ENCODE measurements at places on chromosomes 12 and 14.

GRCh38 chr14:57833323-57833722 lies 32.6 kb downstream of the SLC35F4 start:
- DNase-seq = no peak

DNA sequence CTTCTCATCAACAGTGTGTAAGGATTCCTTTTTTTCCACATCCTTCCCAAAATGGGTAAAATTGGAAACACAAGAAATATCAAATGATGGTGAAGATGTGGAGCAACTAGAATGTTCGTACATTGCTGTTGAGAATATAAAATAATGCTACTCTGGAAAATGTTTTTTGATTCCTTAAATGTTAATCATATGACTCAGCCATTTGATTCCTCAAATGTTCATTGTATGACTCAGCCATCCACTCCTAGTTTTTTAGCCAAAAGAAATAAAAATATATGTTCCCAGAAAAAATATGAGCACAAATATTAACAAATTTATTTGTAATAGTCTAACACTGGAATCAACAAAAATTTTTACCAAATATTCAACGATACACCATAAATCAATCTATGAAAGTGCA lies 1108.6 kb downstream of the LRFN5 start:
- no peak for DNase-seq

GRCh38 chr12:99224237-99224636 lies 423.3 kb upstream of the GARIN6 start:
- no peak for DNase-seq

- DNase-seq = no peak
Measured at GRCh38 chr14:34971381-34971780, 11.4 kb upstream of the SRP54 start.

DNA sequence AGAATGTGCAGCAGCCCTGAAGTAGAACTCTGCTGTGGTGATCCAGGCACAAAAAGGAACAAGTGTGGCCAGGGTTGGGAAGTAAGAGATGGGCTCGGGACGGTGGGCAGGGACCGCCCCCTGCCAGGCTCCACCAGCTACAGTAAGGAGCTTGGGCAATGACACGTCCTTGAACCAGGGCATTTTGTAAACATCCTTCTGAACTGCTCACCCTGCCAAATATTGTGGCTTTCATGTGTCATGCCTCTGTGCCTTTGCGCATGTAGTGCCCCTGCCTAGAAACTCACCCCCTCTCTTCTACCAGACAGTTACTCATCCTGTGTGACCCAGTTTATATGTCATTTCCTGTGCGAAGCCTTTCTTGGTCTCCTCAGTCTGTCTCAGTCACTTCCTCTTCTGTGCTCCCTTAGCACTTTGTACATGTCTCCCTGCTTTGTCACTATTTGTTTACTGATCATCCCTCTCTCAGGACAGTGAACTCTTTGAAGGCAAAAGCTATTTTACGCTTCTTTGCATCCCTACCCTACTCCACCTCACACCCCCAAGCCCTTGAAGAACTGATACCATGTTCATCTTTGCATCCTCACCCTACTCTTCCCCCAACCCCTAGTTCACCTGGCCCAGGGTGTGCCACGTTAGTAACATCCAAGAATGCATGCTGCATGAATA lies 108.9 kb upstream of the PLEKHG7 start:
- no peak for DNase-seq

DNA sequence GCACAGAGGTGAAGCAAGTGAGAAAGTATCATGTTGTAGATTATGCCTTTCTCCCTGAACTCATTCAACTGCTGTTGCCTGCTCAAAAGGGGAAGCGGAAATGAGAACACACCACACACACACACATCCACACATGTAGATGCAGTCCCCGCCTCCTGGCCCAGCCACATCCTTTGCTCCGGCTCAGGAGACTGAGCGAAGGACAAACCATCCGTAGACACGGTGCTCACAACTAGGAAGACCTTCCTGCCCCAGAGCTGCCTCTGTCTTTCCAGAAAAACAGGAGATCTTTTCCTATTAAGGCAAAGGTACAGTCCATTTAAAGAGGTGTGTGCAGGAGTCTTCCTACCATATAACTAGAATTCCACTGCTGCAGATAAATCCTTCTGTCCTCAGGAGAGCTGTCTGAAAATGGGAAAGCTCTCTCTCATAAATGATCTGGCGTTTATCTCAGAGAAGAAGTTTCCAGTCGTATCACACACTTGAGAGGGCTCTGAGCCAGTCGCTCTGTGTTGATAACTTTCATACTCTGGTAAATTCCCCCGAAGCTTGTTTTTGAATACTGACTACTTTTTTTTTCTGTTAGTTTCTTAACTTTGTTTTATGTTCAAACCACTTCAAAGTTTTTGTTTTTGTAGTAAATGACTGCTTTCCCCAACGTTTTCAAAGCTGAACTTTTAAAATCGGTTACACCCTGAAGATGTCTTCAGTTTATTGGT lies at the start of gene TESPA1:
TESPA1 (minus strand) TSS at position 105 of the 719 bp plus-strand sequence. CDS start 10,200 bp downstream, outside the sequence.
- DNase-seq = no peak

GRCh38 chr14:97097296-97097695 lies 300.1 kb downstream of the VRK1 start:
- no peak for DNase-seq

DNA sequence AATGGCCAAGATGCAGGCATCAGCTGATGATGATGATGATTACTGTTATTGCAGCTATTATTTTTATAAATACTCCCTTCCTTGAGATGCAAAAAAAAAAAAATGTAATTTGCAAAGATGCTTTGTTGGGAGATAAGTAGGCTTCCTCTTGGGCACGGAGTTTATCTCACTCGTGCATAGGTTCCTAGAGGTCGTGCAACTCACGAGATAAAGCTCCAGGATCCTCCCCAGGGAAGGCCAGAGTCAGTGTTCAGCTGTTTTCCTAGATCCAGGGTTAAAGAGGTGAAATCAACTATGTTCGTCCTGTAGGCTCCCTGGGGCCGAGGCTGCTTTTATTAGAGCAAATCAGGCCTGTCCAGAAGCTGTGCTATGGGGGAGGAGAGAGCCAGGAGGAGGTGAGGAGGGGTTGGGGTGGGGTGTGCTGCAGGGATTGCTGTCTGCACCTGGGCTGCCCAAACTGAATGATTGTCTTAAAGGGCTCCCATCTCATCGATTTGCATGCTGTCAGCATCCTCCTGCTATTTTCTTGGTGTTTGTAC lies 270.3 kb downstream of the NRXN3 start:
- no peak for DNase-seq

- DNase-seq = no peak
Measured at GRCh38 chr14:23605931-23606585, 27.5 kb upstream of the JPH4 start.

GRCh38 chr14:32813401-32813800 lies 125.3 kb upstream of the NPAS3 start:
- DNase-seq = no peak

DNA sequence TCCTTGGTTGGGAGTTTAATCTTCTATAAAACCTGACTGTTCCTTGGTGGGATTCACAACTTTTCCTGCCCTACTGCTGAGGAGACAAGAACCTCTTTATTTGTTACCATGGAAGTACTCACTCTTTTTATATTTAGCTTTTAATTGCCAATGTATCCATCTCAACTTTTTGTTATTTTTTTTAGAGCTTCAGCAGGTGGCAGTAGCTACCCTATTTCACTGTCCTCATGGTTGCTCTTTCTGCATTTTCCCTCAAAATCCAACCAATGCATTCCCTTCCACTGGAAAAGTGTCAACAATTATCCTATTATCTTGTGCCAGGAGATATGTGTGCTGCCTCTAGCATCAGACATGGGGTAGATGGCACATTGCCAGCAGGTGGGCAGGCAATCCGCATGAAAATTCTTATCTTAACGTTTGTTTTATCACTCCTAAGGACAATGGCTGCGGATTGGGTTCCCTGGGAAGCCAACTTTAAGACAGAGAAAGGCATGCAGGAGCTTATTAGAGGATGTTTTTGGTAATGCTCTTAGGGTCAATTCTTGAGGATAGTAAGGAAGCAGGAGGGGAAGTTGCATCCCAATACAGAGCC lies 406.4 kb downstream of the SNAPC1 start:
- no peak for DNase-seq

- DNase-seq = no peak
Measured at GRCh38 chr12:105206686-105207374, 29.1 kb downstream of the APPL2 start.

DNA sequence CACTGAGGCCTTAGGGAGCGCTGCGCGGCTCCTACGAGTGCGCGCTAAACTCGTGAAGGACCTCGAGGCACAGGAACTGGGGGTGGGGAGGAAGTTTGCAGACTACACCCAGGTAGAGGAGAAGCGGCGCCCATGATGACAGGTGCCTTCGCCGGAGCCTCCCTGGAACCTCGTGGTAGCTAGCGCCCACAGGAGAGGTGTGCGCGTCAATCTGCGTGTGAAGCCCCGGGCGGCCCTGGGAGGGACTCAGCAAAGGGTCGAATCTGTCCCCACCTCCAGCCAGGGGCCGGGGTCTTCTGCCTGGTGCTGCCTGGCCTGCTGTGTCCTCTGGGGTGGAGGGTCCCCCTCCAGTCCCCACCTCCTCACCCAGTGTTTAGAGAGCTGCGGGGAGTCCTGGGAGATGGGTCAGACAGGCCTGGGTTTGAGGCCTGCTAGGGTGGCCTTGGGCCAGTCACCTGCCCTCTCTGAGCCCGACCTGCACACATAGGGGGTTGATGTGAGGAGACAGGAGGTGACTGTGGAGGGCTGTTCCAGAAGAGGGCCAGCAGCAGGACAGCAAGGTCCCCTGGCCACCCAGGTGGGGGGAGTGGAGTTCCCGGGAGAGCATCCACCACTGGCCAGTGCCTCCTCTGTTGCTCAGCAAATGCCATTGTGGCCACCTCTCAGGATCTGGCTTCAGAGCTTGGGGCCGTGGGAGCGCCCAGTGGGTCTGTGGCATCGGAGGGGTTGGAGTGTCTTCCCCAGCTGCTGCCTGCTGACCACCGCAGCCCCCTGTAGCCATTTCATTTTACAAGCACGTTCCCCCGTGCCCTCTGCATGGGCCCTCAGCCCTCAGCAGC lies 20.2 kb upstream of the KIF26A start:
- DNase-seq = no peak

- no peak for DNase-seq
Measured at GRCh38 chr14:60884134-60884533, 96.7 kb downstream of the TRMT5 start.

DNA sequence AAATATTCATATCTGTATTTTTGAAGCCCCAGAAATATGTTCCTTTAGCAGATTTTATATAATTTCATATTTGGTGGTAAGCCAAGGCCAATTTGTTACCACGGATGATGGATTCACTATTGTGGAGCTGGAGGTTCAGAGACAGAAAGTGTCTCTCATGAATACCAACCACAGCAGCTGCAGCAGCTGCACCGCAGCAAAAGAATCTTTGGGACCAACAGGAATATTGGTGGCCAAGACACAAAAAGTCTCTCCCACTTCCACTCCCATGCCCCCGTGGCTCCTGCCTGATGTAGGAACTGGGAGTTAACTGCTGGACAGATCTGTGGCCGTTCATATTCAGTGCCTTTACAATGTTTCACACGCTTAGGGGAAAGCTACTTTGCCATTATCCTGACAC lies 155.3 kb downstream of the ADAMTS20 start:
- DNase-seq = no peak

GRCh38 chr14:60652674-60653651 lies 3.7 kb upstream of the SIX1 start:
- DNase-seq = peak; percentile 65

DNA sequence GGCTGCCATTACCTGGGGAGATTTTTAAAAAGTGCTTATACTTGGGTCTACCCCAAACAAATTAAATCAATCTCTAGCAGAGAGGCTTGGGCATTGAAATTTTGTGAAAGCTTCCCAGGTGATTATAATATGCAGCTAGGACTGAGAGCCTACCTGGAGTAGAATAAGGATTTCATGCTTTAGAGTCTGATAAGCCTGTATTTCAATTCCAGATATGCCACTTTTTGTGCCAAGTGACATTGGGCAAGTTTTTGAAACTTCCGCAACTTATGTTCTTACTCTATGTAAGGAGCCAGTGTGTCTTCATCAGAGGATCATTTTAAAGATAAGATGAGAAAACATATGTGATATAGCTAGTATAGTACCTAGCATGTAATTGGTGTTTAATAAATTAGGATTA lies 159.8 kb upstream of the LRIG3 start:
- no peak for DNase-seq

- no peak for DNase-seq
Measured at GRCh38 chr12:75658286-75658685, 146.9 kb upstream of the KRR1 start.

GRCh38 chr12:59031313-59031712 lies 111.0 kb upstream of the LRIG3 start:
- DNase-seq = no peak

GRCh38 chr14:81382517-81383225 lies 17.5 kb downstream of the STON2 start:
- no peak for DNase-seq

DNA sequence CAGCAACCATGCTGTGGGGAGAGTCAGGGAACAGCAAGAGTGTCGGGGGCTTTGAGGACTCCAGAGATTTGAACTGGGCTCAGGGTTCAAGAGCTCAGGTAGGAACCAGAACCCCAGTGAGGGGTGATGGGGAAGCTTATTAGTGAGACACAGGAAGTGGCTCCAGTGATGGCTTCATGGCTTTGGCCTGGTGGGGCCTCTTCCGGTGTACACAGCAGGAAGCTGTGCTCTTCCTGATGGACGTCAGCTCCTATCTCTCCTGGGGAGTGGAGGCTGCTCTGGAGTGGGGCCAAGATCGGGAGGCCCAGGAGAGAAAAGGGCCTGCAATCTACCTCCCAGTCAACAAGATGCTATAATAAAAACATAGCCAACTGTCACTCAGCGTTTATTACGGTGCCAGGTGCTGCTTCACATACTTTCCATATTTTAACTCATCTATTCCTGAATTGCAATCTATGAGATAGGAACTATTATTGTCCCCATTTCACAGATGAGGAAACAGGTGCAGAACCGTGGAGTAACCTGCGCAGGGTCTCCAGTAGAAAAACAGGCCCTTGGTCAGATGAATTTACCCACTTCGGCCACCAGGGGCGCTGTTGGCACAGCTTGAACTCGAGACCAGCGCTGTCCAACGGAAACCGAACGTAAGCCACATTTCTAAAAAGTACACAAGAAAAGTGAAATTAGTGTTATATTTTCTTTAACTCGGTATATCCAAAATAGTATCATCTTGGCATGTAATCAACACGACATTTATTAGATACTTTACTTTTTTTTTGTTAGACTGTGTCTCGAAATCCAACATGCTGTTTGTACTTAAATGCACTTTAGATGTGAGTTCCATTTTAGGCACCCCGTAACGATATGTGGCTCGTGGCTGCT lies 63.6 kb upstream of the DLK1 start:
- DNase-seq = peak; percentile 85

DNA sequence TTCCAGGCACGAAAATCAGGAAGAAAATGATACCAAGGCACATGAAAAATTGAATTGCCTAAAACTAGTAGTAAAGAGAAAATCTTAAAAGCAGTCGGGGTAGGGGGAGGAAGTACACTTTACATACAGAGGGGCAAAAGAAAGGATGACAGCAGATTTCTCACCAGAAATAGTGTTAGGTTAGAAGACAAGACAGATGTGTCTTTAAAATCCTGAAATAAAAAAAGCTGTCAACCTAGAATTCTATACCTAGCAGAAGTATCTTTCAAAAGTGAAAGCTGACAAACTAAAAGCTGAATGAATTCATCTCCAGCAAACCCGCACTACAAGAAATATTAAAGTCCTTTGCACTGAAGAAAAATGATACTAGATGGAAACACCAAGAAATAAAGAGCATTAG lies 280.4 kb downstream of the FOXN3 start:
- no peak for DNase-seq

Data from NCI-H2171 (cell line).